ENCODE measurements at places on chromosomes 12 and 14.
A peak's percentile ranks its signal among the peaks of the same experiment; 100 is the strongest.

DNA sequence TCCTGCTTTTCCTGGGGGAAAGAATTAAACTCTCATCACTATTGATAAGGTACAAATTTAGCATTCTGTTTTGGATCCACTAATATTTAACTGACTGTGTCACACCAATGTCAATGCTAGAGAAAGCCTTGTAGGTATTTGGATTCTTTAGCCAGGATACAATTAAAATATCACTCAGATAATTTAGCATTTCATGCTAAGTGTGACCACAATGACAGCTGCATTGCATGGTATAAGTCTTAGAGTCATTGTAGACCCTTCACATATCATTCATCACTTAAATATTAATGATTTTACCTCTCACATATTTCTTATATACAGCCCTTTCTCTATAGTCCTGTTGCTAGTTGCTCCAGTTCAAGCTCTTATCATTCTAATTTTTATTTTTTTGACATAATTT lies 85.3 kb upstream of the ATP2B1 start:
- no peak for DNase-seq

DNA sequence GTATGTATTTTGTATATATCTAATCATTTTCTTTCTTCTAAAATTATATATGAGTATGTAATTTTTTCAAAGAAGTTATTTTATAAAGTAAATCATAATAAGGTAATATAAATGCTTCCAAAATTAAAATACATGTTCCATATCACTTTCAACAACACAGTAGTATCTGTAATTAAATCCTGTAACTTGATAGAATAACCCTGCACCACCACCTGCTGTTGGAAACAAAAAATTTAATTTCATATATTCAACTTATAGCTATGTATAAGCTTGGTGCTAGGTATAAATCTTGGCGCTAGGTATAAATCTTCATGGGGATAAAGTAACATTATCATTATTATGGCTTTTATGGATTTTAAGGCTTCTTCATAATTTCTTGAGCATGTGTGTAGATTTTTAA lies 149.7 kb upstream of the DCN start:
- DNase-seq, result no peak

- DNase-seq, result no peak
Measured at GRCh38 chr12:66409195-66409871, 107.0 kb downstream of the HELB start.

- no peak for DNase-seq
Measured at GRCh38 chr14:54597795-54598443, 31.0 kb downstream of the SAMD4A start.

- DNase-seq, result no peak
Measured at GRCh38 chr12:89252284-89252683, 100.0 kb downstream of the DUSP6 start.

GRCh38 chr12:64675795-64676194 lies 65.5 kb downstream of the RASSF3 start:
- no peak for DNase-seq

- no peak for DNase-seq
Measured at GRCh38 chr12:88011755-88012154, 17.4 kb downstream of the C12orf50 start.

DNA sequence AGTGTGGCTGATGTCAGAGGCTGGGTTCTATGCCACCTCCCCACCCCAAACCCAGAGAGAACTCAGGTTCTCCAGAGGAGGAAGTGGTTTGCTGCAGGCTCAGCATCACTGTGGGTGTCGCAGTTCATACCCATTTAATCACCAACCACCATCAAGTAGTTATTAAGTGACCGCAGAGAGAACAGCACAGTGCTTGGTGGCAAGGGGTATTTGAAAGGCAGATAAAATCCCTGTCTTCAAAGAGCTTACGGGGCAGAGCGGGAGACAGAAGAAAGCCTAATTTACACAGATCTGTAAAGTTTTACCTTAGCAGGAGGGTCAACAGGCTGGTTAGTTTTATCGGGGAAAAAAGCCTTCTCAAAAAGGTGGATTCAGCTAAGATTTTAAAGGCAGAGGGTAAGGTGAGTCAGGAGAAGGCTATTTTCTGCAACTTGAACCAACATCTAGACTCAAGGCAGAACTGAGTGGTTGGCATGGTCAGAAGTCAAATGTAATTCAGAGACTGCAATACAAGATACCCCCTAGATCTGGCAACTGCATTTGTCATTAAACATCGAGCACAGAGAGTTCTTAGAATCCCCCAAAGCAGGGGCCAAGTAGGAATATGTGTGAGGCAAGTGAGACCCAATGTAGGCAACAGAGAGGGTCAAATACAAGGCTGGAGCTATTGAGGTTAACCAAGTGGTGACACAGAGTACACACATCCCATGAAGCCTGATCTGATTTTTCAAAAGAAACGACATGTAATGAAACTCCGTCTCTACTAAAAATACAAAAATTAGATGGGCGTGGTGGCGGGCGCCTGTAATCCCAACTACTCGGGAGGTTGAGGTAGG lies 13.2 kb downstream of the PXN start:
- DNase-seq, result peak; percentile 68

DNA sequence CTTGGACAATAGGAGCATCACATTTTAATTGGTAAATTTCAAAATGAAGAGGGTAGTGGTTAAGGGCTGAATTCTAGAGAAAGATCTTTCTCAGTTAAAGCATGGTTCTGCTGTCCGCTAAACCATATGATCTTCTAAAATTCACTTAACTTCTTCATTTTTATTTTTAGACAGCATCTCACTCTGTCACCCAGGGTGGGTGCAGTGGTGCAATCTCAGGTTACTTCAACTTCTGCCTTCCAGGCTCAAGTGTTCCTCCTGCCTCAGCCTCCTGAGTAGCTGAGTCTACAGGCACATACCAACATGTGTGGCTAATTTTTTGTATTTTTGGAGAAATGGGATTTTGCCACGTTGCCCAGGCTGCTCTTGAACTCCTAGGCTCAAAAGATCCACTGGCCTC lies 226.7 kb upstream of the ABCD2 start:
- no peak for DNase-seq

DNA sequence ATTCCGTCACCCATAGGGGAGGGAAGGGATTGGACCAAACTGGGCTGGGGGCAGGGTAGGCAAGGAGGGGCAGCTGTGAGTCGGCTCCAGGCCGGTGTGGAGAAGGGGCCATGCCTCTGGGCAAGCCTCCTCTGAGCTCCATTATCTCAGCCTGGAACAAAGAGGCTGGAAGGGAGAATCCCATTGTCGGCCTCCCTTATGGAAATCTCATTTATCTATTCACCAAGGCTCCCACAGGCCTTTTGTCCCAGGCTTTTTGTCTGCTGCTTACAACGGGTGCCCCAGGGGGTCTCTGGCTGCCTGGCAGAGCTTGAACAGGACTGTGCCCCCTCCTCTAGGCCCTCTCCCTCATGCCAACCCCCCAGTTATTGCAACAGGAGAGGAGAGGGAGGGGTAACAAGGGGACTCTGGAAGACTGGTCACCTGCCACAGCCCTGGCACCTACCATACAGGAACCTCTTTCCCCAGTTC lies 19.5 kb downstream of the FIGNL2 start:
- DNase-seq, result no peak

- no peak for DNase-seq
Measured at GRCh38 chr12:94267921-94268471, 119.6 kb downstream of the PLXNC1 start.

GRCh38 chr12:102063069-102063468 lies 1.3 kb upstream of the WASHC3 start:
- no peak for DNase-seq

- DNase-seq, result no peak
Measured at GRCh38 chr12:130016194-130016593, 112.4 kb upstream of the TMEM132D start.

DNA sequence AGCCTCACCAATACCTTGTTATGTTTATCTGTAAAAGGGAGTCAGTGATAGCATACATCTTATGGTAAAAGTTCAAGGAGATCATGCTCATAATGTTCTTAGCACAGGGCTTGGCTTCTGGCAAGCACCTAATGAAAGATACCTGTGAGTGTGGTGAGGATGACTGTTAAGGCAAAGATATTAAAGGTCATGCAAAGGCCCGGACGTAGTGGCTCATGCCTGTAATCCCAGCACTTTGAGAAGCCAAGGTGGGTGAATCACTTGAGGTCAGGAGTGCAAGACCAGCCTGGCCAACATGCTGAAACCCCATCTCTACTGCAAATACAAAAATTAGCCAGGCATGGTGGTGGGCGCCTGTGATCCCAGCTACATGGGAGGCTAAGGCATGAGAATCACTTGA lies 425.9 kb upstream of the TBX3 start:
- DNase-seq, result no peak

DNA sequence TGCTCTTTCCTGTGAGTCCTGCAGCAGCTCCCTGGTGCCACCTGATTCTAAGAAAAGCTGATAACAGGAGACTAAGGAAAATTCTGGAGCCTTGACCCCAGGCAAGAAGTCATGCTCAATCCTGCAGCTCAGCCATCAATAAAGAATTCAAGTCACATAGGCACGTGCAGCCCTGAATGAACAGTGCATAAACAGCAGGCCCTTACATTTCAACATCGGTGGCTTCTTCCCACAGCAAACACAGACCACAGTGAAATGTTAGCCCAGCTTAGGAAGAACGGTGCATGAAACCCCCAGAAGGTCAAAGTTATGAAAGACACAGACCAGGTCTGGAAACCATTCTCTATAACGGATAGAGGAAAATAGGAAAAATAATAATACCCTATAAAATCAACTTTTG lies 10.5 kb downstream of the CINP start:
- DNase-seq, result no peak

DNA sequence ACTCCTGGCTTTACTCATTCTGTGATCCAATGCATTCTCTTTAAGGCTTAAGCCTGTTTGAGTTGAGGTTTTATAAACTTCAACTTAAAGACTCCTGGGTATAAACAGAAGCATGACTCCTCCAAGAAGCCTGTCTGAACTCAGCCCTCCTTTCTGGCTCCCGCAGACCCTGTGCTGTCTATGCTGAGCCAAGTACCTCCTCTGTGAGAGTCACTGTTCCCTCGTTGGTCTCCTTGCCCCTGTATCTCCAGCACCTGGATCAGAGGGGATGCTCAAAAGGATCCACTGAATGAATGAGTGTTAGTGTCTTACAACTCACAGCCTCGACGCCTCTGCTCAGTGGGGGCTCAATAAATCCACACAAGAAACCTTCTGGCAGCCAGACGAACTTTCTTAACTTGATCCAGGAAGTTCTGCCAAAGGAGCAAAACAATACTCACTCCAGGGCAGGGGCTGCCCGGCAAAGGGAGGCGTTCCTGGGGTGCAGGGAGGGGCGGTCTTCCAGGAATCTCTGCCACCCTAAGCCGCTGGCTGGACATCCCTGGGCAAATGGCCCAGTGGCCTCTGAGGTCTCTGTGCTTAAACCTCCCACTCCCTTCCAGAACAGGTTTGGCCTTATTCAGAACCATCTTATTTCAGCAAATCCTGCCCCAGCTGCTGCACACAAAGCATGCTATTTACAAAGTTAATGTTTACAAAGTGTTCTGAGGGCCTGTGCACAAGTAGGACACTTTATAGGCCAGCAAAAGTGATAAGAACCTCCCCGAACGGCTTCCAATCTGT lies 32.9 kb downstream of the MAP1LC3B2 start:
- no peak for DNase-seq

- no peak for DNase-seq
Measured at GRCh38 chr12:2198005-2198501, 145.3 kb downstream of the CACNA1C start.

DNA sequence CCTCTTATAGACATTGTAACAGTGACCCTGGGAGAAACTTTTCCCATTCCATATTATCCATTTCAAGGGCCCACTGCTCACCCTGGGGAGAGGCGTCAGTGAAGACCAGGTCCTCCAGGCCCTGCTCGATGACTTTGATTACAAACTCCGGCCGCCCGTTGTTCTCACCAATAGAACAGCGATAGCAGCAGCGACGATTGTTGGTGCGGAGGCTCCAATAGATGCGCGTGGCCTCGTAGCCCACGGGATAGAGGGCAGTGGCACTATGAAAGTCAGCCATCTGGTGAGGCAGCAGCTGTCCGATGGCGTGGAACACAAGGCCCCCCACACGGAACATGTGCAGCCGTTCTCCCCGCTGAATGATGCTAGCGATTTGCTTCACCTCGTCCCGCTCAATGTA lies 7.5 kb upstream of the PRKAG1 start:
- no peak for DNase-seq

DNA sequence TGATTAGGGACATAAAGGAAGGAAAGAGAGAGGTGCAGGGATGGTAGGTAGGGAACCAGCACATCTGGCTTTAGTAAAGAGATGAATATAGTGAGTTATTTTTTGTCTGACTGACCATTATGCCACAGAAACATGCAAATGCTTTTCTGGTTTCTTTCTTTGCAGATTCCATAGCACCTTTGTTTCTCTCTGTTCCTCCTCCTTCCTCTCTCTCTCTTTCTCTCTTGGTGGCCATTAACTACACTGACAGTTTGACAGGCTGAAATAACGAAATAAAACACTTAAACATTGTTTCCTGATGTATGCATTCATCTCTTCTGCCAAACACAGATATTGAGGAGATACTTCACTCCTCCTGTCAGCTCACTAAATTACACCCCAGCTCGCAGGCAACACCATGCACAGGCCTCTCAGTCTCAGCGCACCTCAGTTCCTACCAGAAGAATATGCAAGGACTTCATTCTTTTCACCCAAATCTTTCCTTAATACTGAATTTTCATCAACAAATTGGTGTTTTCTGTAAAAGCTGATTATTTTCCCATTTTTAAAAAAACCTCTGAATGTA lies 406.9 kb upstream of the SOX5 start:
- no peak for DNase-seq

DNA sequence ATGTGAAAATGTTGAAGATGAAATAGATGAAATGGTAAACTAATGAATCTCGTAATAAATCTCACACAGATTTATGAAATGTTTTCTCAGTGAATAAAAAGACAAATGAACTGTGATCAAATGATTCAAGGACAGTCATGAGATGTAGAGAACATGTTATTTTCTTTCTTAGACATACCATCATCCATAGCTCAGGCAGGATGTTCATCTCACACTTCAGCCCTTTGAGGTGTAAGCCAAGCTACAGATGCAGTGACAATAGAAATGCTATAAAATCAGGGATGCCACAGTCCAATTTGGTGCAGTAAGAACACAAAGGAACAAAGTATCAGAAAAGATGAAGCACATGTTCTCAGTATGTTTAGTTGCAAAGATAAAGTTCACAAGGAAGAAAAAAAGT lies 242.7 kb upstream of the KRR1 start:
- DNase-seq, result no peak

DNA sequence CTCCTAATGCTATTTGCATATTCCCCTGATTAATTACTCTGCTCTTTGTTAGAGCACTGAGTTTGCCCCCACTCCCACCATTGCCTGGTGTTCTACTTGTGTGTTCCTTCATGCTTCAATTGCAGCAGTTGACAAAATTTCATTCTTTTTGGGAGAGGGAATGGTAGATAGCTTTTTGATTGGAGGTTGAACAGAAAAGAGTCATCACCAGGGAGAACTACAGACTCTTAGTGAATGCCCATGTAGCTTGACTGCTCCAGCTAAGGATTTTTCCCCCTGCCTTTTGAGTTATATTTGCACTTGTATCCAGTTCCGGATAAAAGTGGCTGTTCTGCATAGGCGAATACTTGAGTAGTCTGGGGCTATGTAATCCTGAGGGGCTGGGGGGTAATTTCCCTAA lies 183.9 kb downstream of the ETNK1 start:
- DNase-seq, result no peak

Data from stimulated activated CD8-positive, alpha-beta memory T cell treated with anti-CD3 and anti-CD28 coated beads, Interleukin-15, amount 100 ng/mL, for 48 hours (primary cell).